ENCODE measurements at places on chromosomes 11 and 22.

DNA sequence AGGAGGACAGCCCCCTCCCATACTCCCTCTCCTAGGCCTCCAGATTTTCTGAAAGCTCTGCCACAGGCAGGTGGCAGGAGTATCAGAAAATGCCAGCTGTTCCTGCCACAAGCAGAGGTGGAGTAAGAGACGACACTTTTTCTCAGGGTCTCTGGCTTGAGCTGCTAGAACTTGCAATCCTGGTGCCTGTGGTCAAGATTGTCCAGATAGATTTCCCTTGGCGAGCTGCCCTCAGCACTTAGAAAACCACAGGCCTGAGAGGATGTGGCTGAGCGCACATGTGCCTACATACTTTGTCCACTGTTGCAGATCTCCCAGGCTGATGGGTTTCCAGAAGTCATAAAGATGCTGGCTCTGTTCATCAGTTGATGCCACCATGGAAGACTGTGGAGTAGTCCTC, 65.7 kb upstream of the NAV2 start:
- DNase-seq: no peak

DNA sequence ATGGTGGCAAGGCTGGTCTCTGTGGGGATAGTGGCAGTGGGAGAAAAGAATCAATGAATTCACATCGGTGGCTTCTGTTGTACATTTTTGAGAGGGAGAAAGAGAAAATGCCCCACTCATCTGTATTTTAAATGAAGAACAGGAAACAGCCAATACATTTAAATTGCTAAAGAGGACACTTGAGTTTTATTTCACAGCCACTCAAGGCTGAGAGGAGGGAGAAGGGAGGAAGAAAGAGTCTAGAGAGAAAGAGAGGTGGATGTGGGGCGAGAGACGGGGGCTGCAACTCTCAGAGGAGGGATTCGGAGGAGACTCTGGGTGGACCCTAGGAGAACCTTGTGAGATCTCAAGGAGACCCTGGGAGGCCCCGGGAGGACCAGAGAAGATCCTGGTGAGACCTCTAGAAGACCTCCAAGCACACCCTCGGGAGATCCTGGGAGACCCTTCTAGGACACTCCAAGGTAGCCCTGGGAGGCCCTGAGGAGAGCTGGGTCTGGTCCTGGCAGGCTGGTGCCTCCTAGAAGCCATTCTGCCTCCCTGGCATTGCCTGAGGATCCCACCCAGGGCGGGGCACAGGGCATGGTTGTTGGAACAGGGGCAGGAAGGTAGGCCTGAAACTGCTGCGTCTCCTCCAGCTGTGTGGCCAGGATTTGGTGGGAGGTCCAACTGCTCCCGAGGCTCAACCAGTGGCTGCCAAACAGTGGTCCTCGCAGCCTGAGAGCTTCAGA, 91.0 kb upstream of the SHISAL1 start:
- no peak for DNase-seq

DNA sequence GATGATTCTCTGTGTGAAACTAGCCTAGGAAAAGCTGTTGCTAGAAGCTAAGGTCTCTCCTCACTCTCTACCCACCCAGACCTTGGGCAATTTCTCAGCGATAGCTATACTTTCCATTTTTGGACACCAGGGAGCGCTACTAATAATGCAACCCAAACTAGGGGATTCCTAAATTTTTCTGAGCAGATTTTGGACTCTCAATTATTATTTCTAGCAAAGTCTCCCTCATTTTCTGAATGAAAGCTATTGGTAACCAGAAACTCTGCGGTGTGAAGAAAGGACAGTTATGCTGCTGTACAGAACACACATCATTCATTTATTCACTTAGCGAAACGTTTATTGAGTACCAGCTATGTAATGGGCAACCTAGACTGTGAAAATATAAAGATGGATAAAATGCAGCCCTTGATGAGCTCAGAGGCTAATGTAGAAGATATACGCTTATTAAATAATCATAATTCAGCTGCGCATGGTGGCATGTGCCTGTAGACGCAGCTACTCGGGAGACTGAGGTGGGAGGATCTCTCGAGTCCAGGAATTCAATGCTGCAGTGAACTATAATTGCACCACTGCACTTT, 6.1 kb upstream of the STIM1 start:
- no peak for DNase-seq

GRCh38 chr11:46047520-46047919, 73.7 kb downstream of the PHF21A start:
- no peak for DNase-seq

DNA sequence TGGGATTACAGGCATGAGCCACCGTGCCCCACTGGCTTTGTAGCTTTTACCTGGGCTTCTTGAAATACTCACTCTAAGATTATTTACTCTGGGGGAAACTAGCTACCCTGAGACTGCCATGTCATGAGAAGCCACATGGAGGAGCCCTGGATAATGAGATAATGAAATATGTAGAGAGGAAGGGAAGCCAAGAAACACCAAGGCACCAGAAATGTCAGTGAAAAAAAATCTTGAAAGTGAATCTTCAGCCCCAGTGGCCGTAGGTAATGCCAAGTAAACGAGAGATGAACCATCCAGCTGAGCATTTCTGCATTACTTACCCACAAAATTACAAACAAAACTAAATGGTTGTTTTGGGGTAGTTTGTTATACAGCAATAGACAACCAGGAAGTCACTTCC, 125.6 kb downstream of the APIP start:
- DNase-seq: no peak

DNA sequence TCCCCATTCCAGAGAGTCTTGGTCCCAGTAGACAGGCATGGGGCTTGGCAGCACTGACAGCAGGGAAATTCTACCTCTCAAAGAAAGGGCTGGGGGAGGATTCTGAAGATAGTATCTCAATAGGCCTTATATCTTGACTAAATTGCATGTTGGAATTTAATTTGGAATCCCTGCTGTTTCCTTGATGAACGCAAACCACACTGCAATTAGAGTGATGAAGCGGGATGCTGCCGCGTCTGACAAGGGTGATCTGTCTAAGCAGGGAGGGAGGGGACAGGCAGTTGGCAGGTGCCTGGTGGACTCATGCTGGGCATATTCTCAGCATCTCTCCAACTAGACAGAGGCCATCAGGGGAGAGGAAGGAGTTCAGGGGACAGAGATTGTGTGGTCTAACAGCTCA, 48.4 kb downstream of the COMMD9 start:
- DNase-seq: no peak

DNA sequence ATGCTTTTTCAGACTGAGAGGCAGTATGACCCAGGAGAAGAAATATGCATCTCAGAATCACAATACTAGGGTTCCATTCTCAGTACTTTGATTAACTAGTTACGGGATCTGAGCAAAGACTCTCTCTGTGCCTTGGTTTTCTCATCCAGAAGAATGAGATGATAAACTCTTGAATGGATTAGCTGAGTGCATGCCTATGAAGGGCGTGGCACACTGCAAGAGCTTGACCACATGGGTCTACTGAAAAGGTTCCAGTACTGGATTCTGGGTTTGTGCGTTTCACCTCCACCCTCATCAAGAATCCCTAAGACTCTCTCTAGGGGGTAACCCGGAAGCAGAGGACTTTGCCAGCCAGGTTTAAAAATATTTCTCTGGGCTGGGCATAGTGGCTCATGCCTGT, 25.6 kb downstream of the PGA5 start:
- DNase-seq: no peak

- no peak for DNase-seq
These were observed 953.0 kb downstream of the KCNA4 start for GRCh38 chr11:29063630-29064361.

GRCh38 chr22:27612115-27612514, 189.4 kb downstream of the MN1 start:
- no peak for DNase-seq

DNA sequence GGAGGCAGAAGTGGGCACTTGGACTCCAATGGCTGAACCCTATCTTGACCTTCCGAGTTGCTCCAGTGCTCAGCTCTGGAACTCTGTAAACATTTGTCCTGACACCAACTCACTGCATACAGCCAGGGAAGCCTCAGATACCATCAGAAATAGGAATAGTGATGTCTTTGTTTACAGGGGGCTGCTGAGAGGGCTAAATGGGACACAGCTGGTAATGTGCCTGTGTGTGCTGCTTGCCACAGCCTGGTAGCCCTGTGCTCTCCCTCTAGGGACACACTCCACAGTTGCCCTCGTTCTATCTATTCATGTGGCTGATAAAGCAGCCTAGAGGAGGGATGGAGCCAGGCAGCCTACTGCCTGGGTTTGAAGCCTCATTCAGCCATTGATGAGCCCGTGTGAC, 559.8 kb downstream of the MIAT start:
- no peak for DNase-seq

- no peak for DNase-seq
These were observed 1.5 kb downstream of the CCDC90B start for GRCh38 chr11:83284501-83285150.

DNA sequence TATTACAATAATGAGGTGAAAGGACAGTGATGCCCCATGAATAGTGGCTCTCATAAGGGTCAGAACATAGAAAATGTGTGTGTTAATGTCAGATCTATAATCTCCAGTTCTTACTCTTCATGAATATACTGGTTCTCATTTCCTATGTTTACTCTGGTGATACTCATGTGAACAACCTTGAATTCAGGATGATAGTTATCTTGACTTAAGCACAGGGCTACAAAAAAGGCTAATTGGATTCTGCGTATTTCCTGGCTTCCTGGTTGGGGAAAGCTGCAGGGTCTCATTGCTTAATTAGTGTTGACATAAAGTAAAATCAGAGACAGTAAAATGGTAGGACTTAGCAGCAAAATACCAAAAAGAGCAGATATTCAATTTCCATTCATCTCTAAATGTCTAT, 1316.8 kb upstream of the RAG2 start:
- no peak for DNase-seq

DNA sequence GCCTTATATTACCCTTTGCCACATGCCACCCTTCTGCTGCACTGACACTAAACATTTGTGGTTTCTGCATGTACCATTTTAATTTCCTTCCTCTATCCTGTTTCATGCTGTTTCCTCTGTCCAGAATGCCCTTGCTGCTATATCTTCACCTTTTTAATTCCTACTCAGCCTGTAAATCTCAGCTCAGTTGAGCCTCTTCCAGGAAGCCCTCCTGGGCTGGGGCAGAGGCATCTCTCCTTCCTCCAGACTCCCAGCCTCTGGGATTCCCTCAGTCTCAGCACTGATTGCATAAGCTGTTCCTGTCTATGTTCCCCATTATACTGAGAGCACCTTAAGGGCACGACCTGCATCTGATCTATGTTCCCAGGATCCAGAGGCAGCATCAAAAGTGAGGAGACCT, 98.7 kb downstream of the RNF169 start:
- no peak for DNase-seq

GRCh38 chr11:128928400-128928799, 14.3 kb downstream of the TP53AIP1 start:
- DNase-seq: no peak

DNA sequence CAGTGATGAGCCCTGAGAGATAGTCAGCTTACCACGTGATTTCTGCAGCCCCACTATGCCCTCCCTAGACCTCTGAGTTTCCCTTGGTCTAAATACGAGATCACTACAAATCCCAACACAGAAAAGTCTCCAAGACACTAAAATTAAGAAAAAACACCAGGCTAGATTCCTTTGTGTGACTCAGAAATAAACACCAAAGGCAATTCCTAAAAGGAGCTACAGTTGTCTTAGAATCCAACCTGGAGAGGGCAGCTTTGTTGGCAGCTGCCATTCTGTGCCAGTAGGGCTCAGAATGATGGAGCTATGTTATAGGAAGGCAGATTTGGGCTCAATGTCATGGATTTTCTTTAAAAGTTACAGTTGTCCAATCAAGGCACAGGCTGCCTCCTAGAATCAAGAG, 37.1 kb upstream of the HMGXB4 start:
- no peak for DNase-seq

- no peak for DNase-seq
These were observed 710 bp upstream of the THY1 start for GRCh38 chr11:119423509-119424254.

All from cortex of kidney (tissue), 1 donor.